Effector CD8-positive, alpha-beta T cell (primary cell): ENCODE measurements at places on chromosomes 6 and 20.

GRCh38 chr6:65719101-65719500 is 12.1 kb upstream of the EYS start:
- DNase-seq = no peak

- no peak for DNase-seq
These were observed 87.9 kb upstream of the PRND start for GRCh38 chr20:4633780-4634179.

DNA sequence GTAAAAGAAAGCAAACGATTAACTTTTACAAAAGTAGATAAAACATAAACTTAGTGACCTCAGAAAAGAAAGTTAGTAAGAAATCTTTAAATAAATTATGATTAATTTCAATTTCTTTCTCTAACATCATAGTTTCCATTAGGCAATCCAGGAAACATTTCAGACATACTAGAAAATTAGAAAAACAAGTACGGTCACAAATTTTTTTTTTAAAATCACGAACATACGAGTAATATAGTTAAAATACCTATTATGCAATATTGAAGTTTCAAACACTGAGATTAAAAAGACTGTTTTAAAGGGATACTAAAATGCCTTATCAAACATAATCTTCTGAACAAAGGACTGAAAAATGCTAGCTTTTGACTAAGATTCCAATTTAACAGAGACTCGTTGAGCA is 26.2 kb downstream of the NOL7 start:
- DNase-seq = no peak

- DNase-seq = no peak
These were observed 84.5 kb downstream of the ANKEF1 start for GRCh38 chr20:10119336-10119735.
